T47D (cell line): ENCODE measurements at places on chromosomes 2 and 18.

GRCh38 chr2:169275696-169276444, 86.5 kb downstream of the LRP2 start:
- DNase-seq: peak; percentile 7

DNA sequence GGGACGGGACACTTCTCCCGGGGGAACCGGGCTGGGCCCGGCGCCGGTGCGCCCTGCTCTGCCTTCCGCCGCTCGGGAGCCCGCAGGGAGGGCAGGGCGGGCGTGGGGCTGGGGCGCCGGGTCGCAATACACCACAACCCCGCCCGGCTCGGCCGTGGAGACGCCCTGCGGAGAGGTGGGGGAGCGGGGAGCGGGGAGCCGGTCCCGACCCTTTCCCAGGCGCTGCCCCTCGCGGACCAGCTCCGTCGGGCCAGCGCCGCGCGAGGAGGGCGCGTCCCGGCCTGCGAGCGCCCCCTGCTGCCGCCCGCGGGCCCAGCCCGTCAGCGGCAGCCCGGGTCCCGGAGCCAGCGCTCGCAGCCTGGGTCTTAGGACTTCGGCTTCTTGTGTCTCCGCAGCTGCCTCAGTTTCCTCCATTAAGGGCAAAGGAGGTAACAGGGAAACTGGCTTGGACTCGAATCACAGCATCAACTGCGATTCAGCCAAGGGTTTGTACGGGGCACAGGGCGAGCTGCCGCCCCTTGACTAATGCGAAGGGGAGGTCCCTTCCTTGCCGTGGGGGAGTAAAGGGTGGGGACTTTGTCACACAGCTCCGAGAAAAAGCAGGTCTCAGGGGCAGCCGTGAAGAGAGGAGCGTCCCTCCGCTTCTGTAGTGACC, 635 bp upstream of the ADRA2B start:
- peak; percentile 79 for DNase-seq

GRCh38 chr2:232551250-232551638, 755 bp downstream of the EIF4E2 start:
- no peak for DNase-seq

DNA sequence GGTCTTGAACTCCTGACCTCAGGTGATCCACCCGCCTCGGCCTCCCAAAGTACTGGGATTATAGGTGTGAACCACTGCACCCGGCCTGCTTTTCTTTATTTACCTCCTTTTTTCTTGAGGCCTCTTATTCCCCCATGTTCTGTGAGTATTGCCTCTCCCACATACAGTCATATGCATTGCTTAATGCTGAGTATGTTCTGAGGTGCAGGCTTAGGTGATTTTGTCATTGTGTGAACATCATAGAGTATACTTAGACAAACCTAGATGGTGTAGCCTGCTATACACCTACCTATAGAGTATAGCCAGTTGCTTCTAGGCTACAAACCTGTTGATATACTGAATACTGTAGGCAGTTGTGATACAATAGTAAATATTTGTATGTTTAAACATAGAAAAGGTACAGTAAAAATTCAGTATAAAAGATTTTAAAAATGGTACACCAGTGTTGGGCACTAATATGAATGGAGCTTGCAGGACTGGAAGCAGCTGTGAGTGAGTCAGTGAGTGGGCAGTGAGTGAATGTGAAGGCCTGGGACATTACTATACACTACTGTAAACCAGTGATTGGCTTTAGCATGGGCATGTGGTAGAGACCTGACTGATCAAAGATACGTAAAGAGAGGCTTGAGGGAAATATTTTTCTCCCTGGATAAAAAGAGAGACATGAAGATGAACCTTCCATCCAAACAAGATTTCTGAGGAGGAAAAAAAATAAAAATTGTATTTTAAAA, 17.6 kb downstream of the SLC39A10 start:
- DNase-seq: no peak

DNA sequence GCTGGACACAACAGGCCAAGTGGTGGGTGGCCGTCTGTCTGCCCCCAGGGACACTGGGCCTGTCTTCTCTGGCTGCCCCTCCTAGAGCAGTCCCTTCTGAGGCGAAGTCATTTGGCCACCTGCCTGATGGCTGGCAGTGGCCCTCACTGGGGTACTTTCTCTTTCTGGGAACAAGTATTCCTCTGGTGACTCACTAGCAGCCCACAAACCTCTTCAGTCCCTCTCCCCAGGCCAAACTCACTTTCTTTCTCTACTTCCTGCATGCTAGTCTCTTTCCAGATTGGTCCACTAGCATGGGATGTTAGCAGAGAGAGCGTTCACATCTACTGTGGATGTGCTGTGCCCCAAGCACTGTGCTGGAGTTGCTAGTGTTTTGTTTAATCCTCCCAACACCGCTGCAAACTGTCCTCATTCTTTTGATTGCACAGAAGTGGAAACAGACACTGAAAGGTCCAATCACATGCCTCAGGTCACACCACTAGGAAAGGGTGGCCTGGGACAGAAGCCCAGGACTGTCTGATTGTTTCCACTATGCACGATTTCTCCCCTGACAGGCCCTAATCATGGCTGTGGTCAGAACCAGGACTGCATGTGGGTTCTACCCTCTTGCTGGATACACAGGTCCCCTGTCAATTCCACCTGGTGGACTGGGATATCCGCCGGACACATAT, 5.2 kb downstream of the DYSF start:
- DNase-seq: no peak

- no peak for DNase-seq
Measured at GRCh38 chr2:7973801-7974480, 707.9 kb upstream of the ID2 start.

DNA sequence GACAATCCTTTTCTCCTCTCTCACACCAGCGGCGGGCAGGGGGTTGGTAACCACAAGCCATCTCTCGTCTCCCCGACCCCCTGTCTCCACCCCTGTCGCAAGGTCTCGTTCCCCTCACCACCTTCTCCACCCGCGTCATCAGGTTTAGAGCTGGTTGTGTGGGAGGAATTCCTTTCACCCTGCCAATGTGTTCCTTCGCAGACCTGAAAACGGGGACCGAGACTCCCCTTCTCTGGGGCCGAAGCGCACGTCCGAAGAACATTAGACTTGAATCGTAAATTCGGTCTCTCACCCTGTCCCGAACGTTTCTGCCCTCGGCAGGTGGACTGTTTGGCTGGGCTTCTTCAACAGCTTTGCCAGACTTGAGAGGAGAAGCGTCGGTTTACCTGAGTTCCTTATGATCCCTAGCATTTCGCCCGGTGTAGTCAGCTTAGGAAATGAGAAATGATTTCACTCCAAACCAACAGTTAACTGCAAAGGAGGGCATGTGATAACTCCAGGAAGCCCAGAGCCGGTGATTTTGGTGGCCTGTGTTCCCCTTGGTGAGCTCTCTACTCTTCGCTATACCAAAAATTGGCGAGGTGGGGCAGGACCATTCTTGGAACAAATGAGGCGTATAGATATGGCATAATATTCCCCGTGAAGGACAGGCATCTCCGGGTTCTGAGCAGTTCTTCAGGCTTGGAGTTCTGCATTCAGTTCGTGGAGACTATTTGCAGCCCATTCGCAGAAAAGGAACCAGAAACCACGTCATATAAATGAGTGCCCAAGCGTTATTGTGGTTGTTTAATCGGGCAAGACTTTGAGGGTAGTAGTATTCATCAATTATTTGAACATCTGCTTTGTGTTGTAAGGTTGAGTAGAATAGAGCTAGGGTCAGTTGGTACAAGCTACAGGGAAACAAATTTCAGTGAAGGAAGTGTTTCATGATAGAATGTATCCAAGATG, 694 bp downstream of the CFAP36 start:
- DNase-seq: peak; percentile 23

DNA sequence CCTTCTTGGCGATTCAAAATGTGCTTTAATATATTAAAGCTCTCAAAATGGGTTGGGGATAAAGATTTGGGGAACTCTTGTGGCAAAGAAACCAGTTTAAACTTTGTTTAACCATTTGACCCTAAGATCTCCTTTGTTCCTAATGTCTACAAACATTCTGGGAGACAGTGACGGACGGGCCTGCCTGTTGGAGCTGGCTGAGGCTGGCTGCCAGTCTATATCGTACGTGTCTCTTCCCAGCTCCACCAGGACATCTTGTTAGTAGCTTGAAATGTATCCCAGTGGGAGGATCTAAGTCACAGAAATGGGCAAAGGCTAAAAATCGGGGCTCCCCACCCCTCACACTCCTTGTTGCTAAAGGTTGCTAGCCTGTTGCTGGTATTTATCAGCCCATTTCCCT, 30.7 kb downstream of the ZNF532 start:
- no peak for DNase-seq

GRCh38 chr18:59268721-59269562, 4.3 kb downstream of the RAX start:
- no peak for DNase-seq

DNA sequence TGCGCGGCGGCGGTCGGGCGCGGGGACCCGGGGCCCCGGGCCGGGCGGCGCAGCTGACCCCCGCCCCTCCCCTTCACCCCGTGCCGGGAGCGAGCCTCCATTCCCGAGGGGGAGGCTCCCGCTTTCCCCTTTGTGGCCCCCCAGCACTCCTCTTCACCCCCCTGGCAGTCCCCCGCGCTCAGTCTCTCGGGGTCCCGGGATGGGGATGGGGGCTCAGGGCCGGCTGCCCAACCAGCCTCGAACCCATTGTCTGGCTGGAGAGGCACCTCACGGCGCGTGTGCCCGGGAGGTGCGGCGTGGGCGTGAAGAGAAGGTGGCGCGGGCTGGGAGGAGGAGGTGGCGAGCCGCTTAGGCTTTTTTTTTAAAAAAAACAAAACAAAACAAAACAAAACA, 748 bp downstream of the FMNL2 start:
- DNase-seq: no peak

GRCh38 chr18:76317136-76317535, 177.9 kb downstream of the ZNF516 start:
- no peak for DNase-seq

DNA sequence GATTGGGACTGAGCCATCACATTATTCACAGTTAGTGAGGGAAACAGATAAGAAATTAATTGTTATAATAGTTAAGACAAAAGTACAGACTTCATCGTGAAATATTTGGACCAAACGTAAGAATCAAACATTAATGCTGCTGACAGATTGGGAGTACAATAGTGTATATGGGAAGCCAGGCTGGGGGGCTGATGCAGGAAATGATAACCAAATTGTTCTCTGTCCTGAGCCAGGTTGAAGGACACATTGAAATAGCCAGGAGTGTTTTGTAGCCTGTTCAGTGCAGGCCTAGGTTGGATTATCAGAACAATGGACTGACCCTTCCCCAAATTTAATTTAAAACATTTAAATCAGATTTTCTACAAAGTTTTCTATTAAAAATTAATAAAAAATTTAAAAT, 203.2 kb downstream of the BABAM2 start:
- no peak for DNase-seq

DNA sequence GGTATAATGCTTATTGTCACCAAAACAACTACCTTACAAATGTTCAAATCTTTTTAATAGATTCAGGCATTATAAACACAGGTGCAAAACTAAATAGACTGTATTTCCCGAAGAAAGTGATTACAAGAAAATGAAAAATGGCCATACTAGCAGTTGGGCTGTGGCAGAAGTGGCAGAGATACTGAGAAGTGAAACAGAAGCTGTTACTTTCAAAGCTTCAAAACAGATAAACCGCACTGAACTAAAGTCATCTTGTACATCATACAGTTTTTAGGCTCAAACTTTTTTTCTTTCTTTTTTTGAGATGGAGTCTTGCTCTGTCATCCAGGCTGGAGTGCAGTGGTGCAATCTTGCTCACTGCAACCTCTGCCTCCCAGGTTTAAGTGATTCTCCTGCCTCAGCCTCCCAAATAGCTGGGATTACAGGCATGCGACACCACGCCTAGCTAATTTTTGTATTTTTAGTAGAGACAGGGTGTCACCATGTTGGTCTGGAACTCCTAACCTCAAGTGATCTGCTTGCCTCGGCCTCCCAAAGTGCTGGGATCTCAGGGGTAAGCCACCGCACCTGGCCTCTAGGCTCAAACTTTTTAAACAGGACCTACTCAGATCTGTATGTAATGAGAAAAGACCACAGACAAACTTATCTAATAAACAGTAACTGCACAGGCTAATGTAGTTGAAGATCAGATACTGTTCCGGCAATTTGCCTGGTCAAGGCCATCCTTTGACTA, 77.9 kb upstream of the SATB2 start:
- no peak for DNase-seq

DNA sequence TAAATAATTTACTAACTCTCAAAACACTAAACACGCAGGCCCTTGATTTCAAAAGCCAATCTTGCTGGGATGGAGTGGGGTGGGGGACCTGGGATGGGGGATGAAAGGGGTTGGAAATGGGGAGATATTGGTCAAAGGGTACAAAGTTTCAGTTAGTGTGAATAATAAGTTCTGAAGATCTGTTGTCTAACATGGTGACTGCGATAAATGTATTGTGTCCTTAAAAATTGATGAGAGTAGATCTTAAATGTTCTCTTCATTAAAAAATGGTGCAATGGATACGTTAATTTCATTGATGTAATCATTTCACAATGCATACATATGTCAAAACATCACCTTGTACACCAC, 505 bp upstream of the ACYP2 start:
- DNase-seq: no peak

DNA sequence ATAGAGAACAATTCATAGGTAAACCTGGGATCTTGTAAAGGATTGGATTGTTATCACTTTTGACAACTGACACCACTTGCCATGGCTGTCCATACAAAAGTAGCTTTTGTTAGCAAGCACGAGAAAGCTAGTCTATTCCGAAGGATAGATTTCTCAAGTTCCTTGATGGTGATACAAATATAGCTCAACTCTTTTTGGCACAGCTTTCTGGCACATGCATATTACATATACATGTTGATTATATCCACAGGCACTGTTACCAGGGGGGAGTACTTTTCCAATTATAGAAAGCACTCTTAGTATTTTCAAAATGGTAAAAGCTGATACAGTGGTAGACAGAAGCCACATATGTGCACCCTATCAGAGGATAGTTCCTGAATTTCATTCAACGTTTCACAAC, 168.9 kb downstream of the UPP2 start:
- no peak for DNase-seq

GRCh38 chr2:9015998-9016397, 12.5 kb upstream of the MBOAT2 start:
- DNase-seq: no peak

DNA sequence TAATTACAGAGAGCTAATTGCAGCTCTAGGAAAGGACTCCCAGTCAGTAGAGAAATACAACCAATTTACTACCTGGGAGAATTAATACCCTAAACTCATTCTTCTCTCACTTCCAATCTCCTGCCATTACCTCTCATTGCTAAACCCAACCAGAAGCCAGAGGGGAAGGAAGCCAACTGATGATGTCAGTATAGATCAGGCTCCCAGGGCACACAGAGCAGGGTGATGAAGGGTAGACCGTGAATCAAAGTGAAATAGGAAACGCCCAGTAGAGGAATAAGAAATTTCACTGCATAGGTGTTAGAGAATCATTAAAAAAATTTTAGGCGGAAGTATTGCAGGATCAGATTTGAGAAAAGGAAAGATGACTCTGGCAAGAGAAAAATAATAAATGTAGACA, 456.8 kb upstream of the NXPH2 start:
- no peak for DNase-seq

DNA sequence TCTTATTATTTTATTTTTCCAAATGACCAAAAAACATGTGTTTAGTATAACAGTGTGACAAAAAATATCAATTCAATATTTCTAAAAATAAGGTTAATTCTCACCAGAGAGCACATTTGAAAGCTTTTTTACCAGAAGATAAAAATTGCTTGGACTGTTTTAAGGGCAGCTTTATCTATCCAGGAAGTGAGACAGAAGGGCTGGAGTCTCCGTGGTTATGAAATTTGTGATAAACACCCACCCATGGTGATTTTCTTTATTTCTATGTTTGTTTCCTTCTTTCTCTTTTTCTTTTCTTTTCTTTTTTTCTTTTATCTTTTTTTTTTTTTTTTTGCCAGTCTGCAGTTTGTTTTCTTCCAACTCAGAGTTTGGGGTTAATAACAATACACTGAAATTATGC, 298.5 kb downstream of the PIEZO2 start:
- DNase-seq: no peak
